ENCODE measurements at places on chromosomes 2 and 18.

GRCh38 chr2:12282780-12283695, 433.7 kb upstream of the TRIB2 start:
- no peak for DNase-seq

DNA sequence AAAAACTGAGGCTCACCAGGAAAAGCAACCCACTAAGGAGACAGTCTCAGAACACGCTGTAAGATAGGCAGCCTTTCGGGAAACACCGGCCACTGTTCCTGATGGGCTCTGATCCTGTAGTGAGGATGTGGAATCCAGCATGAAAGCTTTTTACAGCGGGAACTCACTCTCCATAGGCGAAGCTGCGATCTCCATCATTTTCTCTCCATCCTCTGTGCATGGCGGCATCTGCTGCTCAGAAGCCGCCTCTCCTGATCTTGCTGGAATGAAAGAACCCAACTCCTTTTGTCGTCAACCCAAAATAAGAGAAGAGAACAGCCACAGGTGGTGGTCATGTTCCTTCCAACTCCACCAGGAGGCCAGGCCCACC, 49.9 kb downstream of the TMEM18 start:
- DNase-seq = no peak

GRCh38 chr2:50125246-50125645, 906.7 kb downstream of the NRXN1 start:
- no peak for DNase-seq

GRCh38 chr18:74773171-74773624, 175.5 kb downstream of the ZNF407 start:
- no peak for DNase-seq

DNA sequence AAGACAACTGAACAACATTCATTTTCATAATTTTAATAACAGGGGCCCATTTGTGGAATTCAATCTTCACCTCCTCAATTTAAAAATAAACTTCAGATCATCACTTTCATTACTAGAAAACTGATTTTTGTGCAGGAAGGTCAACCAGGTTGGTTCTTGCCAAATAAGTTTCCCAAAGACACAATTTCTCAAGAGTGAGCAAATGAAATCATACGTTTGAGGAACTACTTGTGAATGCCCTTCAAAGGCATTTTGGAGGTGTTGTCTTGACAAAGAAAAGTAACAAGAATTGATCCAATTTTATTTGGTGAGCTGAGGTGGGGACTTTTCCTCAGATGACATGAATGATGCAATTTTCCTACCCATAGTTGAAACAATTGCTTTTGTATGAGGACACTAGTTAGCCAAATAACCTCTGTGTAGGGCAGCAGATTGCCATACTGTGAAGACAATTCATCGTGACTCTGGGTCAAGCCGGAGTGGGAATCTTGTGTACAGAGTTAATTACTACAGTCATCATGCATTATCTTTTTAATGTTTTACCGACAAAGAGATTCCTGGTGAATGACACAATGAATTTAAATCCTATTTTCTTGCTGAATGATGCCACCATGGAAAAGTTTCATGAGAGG, 121.8 kb downstream of the TGFA start:
- no peak for DNase-seq

- DNase-seq = no peak
Measured at GRCh38 chr2:108707300-108707699, 12.0 kb upstream of the RANBP2 start.

GRCh38 chr2:149329489-149330126, 779 bp upstream of the LYPD6 start:
- peak; percentile 15 for DNase-seq

DNA sequence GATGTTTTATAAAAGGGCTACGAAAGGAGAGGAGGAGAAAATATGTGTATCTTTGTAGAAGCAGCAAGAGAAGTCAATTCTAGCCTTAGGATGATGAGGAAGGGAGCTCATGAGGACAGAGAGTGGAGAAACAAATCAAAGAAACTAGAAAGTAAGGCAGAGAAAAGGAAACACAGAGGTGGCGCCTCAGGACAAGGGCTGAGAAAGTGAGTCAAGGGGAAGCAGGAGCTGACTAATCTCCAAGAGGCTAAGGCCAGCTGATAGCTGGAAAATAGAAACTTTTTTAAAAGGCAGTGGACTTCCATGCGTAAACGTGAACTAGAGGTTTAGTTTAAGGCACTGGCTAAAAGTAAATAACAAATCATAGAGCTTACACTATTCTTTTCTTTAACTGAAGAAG, 173.3 kb downstream of the ANKRD44 start:
- peak; percentile 58 for DNase-seq

DNA sequence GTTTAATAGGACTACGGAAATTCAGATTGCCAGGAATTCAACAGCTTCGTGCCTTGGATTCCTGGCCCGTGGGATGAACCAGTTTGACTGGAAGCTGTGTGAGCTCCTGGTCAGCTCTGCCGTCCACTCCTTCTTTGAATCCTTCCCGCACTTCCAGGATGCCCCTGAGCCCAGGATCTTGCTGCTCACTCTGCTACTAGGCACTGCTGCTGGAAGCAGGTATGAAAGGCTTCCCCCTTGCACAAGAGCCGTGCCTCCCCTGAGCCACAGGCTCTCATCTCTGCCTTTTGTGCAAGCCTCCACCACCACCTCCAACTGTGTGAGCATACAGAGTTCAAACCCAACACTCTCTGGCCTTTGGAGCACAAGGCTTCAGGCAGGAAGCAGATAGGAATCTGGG, 34.9 kb downstream of the EN1 start:
- DNase-seq = no peak

GRCh38 chr2:223647258-223647952, 45.2 kb upstream of the SCG2 start:
- DNase-seq = no peak

Data from choroid plexus epithelial cell (primary cell).